ENCODE measurements at places on chromosomes 7 and 10.
A peak's percentile ranks its signal among the peaks of the same experiment; 100 is the strongest.

- no peak for DNase-seq
Measured at GRCh38 chr10:75266945-75267344, 31.2 kb upstream of the COMTD1 start.

- DNase-seq, result no peak
Measured at GRCh38 chr10:132524443-132525285, 12.9 kb upstream of the INPP5A start.

DNA sequence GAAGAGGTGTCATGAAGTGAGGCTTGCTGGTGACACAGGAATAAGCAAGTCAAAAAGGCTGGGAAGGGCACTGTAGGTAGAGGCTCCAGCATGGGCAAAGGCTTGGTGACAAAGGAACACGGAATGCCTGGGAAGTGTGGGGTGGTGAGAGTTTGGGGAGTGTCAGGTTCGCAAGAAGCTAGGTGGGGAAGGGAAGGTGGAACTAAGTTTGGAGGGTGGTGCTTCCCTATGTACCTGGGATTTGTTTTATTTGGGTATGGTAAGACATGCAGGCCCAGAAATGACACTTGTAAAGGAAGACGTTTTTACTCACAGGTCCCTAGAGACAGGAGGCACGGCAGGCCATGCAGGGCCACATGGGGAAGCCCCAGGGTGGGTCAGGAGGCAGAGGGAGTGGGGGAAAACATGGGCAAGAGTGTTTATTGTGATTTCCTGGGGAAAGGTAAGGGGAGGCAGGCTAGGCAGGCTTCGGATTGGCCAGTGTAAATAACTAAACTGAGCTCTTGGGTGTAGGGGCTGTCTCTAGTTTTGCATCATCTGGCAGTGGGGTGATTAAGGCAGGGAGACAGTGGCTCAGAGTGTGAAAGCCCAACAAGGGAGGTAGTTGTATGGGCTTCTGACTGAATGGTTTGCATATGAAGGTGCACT lies 52.1 kb downstream of the SH2D4B start:
- DNase-seq, result no peak

DNA sequence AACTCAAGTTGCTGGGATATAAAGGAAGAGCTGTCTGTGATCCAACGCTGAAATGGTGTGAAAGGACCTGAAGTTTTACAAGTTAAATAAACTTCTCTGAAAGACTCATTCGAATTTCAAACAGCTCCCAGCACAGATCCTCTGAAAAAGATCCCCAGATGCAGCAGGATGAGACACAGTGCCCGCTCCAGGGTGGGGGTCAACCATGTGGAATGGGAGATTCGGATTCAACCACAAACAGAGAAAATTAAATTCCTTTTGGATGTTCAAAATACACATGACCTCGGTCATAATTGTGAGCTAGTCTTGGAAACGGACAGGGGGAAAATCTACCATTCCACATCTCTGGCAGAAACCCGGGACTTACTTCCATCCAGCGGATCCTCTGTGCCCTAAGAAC lies 119.6 kb downstream of the PRKAG2 start:
- no peak for DNase-seq

- DNase-seq, result peak; percentile 43
Measured at GRCh38 chr10:62818426-62819011, 2.4 kb upstream of the EGR2 start.

- DNase-seq, result no peak
Measured at GRCh38 chr7:76238326-76238725, 36.6 kb downstream of the SRRM3 start.

DNA sequence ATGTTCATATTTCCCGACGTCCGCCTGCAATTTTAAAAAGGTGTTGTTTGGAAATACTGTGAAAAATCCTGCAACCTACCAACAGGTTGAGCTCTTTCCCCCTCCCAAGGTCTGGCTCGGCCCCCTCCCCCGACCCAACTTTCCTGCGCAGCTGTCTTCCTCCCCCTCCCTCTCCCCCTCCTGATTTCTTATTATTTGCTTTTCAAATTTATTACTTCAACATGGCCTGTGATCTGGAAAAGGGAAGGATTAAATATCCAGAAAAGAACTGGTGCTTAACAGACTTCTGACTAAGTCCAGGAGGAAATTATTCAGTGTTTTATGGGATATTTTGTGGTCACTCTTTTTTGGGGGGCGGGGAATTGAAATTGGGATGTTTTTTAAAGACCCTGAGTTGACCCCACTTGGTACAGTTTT lies 2.4 kb downstream of the ARID5B start:
- no peak for DNase-seq

DNA sequence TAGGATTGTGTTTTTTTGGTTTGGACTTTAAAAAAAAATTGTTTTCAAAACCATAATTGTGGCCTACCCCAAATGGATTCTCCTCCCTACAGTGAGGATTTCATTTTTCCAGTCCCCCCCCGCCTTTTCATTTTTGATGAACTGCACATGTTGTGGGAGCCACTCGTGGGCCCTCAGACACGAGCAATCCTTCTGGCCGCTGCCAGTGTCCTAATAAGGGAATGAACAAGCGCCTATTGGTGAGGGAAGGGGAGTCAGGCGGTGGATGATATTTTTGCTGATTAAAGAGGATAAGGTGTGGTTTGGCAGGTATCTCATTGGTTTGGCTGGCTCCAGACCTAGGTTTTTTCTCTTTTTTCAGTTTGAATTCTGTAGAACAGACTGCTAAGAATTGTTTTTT lies 78.7 kb upstream of the AGBL3 start:
- DNase-seq, result no peak
